Adrenal gland (tissue), 19 donors: ENCODE measurements at places on chromosomes 7 and 10. TPM values are rescaled to one million over a fixed set of nuclear protein-coding genes. Genes with fewer than 3 reads are reported as not detected.

The EDRF1 gene
- total RNA-seq = 34.4 TPM

DNA sequence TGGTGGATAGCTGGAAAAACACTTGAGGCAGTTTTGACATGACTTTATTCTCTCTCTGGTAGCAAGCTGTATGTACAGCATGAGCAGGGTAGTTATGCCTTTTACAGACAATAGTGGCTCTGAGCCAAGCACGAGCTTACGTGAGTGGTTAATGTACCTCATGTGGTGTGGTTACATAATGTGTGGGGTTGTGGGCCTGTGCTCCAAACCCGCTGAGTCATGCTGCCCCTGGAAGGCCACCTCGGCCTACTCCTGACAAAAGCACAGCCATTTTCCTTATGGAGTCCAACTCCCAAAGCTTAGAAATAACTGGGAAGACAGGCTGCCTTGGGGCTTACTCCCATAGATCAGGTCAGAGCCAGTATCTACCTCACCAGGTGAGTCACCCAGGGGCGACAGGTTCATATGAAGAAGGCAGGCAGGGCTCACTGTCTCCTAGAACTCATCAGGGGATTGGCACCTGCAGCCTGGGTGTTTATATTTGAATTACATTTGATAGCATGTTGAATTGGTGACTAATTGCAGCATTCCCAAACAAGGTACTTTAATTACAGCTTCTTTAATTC lies 404.5 kb downstream of the ADRA2A start:
- DNase-seq = no peak
- H3K27me3 ChIP-seq = no peaks in the 10 kb centered on the region
- H3K4me3 ChIP-seq = no peak overlapping the region
- H3K4me1 ChIP-seq = no peaks in the 10 kb centered on the region

GRCh38 chr10:49243610-49244283 lies 55.2 kb upstream of the C10orf71 start:
- no peaks in the 10 kb centered on the region for H3K27me3 ChIP-seq
- no peak overlapping the region for H3K4me3 ChIP-seq
- H3K36me3 ChIP-seq = no peaks in the 10 kb centered on the region
- peaks cover 10% of the 10 kb centered on the region for H3K4me1 ChIP-seq
- no peak overlapping the region for H3K27ac ChIP-seq

The FAM25G gene
- total RNA-seq = not detected

DNA sequence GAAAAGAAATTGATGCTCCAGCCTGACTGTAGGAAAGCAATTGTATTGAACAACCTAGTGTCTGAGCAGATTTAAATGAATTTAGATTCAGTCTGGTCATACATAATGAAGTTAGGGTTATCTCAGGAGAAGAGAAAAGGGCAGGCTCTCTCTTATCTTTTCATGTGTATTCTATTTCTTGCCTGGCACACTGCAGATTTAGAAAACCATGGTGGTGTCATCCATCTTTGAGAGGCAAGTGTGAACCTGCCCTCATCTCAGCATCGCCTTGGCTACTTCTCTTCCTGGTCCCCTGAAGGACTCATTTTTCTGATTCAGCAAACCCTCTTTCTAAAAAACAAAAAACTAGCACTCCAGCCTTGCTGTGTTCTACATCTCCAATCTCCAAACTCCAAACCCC lies 137.7 kb downstream of the LRRC4 start:
- no peak overlapping the region for H3K27ac ChIP-seq
- no peak overlapping the region for H3K4me3 ChIP-seq
- no peaks in the 10 kb centered on the region for H3K36me3 ChIP-seq
- no peak for DNase-seq

DNA sequence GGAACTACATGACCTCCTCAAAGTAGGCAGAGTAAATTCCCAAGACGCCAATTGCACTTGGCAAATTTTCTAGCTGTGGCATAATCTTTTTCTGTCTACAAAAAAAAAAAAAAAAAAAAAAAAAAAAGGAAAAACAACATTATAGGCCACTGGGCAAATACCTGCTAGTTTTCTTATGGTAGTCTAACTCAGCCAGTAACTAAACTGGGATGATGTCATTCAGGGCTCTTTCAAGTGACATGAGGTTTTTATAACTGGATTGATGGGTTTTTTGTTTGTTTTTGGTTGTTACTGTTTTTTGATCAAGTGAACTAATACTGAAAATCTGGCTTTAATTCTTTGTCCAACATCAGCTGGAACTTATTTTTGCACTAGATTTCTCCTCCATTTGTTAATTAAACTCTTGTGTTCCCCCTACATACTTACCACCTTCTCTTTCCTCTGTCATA lies 7.4 kb upstream of the VIM start:
- H3K36me3 ChIP-seq = no peaks in the 10 kb centered on the region
- H3K27ac ChIP-seq = no peak overlapping the region
- H3K27me3 ChIP-seq = no peaks in the 10 kb centered on the region
- H3K4me1 ChIP-seq = peaks cover 11% of the 10 kb centered on the region
- DNase-seq = no peak

The EN2 gene
- total RNA-seq = 0.08 TPM

DNA sequence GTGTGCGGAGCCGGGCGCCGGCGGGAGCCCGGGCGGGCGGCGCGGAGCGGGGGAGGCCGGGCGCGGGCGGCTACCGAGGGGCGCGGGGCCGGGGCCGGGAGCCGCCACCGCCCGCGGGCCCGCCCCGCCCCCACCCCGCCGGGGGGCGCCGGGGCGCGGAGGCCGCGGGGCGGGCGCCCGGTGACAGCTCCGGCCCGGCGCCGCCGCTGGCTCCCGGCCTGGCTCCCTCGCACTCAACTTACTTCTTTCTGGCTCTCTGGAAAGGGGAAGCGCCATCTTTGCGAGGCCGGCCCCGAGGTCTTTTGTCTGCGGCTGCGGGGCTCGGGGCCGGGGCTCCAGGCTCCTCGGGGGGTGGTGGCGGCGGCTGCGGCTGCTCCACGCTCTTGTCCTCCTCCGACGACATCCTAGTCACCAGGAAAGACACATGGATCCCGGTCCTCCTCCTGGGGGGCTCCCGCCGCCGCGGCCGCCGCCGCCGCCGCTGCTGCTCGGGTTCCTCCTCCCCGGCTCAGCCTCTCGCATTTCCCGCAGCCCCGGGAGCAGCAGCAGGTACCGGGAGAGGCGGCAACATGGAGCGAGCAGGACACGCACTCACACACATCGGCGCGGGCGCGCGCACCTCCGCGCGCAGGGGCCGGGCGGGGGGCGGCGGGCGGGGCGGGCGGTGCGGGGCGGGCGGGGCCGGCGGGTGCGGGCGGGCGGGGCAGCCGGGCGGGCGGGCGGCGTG lies at the start of gene KMT2C:
KMT2C (minus strand) TSS at position 620 of the 727 bp plus-strand sequence; CDS start at position 403, 217 bp downstream.
- no peaks in the 10 kb centered on the region for H3K36me3 ChIP-seq
- peak within 1 kb of the TSS; percentile 94 for H3K27ac ChIP-seq

The PTPRZ1 gene
- 19.1 TPM for total RNA-seq

GRCh38 chr7:108001764-108002725 lies 916 bp downstream of the LAMB1 start:
- H3K27me3 ChIP-seq = peaks cover 8% of the 10 kb centered on the region
- H3K36me3 ChIP-seq = no peaks in the 10 kb centered on the region
- DNase-seq = no peak
- H3K4me3 ChIP-seq = peak overlapping the region; percentile 36
- no peaks in the 10 kb centered on the region for H3K4me1 ChIP-seq

- no peak overlapping the region for H3K27ac ChIP-seq
- no peak for DNase-seq
- H3K36me3 ChIP-seq = no peaks in the 10 kb centered on the region
- H3K4me1 ChIP-seq = no peaks in the 10 kb centered on the region
These were observed 27.9 kb downstream of the CDH23 start for GRCh38 chr10:71424496-71425194.

DNA sequence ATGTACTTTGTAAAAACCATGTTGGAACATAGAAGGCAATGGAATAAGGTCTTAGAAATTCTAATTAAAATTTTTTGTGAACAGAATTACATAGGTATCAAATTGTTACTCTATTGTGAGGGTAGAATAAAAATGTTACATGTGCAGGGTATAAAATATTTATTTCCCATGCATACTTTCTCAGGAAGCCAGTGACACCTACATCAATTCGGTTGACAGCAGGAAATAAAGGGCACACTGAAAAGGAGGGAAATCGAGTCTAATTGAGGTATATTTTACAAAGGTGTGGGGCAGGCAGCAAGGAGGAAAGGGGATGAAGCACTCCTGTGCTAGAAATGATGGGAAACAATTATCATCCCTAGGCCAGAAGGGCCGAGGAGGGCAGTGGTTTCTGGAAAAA lies 244.9 kb downstream of the C7orf25 start:
- DNase-seq = no peak
- H3K4me3 ChIP-seq = no peak overlapping the region
- H3K36me3 ChIP-seq = no peaks in the 10 kb centered on the region

DNA sequence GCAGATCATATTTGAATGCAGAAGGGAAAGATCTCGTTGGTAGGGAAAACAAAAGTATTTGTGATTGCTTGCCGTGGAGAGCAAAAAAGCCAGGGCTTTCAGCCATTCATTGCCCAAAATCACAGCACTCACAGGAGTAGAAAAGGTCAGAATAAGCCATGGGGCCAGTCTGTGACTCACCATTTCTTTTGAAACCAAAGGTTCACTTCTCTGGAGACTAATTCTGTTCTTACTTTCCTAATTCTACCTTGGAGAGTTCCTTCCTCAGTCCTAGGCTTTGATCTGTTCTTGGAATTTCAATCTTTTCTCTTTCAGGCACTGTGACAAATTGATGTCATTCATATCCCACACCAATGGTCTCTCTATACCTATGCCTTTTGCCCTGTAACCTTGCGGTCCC lies 54.1 kb upstream of the FAM180A start:
- no peak for DNase-seq
- no peaks in the 10 kb centered on the region for H3K36me3 ChIP-seq
- no peaks in the 10 kb centered on the region for H3K27me3 ChIP-seq
- no peak overlapping the region for H3K27ac ChIP-seq
- no peaks in the 10 kb centered on the region for H3K4me1 ChIP-seq

DNA sequence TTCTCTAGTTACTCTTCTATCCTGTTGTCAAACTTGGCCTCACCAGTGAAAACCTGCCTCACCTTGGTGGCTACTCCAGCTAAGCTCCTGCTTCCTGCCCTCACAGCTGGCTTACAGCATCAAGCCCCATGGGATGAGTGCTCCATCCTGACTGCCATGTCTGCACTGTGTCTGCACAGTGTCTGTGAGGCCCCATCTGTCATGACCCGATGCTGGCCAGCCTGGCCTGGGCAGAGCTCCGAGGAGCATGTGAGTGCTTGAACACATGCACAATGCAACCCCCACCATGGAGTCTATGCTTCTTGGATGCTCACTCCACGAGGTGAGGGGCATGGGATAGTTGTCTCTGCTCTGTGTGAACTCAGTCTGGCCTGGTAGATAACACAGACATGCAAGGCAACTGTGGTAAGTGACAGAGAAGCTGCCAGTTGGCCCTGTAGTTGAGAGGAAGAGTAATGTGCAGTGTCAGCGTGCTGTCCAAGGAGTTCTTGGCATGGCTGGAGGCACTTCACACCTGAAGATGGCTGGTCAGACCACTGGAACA lies 207.1 kb upstream of the ZNF32 start:
- no peak for DNase-seq
- H3K27me3 ChIP-seq = no peaks in the 10 kb centered on the region
- H3K36me3 ChIP-seq = no peaks in the 10 kb centered on the region
- H3K4me1 ChIP-seq = no peaks in the 10 kb centered on the region
- no peak overlapping the region for H3K4me3 ChIP-seq

DNA sequence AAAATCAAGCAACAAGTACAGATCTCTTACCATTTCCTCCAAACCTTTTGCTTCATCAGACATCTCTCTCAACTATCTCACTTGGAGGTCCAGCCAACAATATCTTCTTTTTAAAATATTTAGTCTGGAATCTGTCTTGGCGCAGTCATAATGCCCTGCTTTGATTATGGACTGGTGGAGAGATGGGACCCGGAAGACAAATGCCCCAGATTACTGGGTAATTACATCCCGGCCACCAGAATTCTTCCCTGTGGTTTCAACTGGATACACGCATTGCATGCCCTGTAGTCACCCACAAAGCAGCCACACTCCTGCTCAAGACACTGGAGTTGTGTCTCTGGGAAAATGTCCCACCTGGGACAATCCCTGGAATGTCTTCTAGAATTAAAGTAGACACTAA lies 65.5 kb downstream of the BPGM start:
- H3K36me3 ChIP-seq = no peaks in the 10 kb centered on the region
- no peak for DNase-seq
- no peak overlapping the region for H3K27ac ChIP-seq
- H3K4me1 ChIP-seq = no peaks in the 10 kb centered on the region

GRCh38 chr10:33117816-33118215 lies 159.8 kb upstream of the ITGB1 start:
- no peak overlapping the region for H3K27ac ChIP-seq
- no peaks in the 10 kb centered on the region for H3K4me1 ChIP-seq
- no peaks in the 10 kb centered on the region for H3K27me3 ChIP-seq
- DNase-seq = no peak

DNA sequence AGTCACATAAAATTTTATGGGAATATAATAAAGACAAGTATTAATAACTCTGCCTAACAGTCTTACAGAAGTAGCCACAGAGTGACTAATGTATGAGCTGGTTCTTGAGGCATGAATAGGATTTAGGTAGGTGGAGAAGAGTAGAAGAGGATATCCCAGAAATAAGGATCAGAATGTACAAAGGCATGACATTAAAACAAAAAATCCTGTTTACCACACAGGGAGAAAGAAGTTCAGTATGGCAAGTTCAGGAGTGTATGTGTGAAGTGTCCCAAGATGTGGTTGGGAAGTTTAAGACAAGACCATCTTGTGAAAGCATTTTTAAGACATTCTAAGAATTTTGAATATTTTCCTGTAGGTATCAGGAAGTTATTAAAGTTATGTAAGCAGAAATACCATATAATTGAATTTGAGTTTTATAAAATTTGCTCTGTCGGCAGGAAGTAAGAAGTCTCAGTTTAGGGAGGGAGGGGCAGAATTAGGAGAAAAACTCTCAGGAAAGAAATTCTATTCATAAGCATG lies 64.7 kb upstream of the CAV2 start:
- no peaks in the 10 kb centered on the region for H3K27me3 ChIP-seq
- no peak for DNase-seq
- no peak overlapping the region for H3K4me3 ChIP-seq
- no peaks in the 10 kb centered on the region for H3K36me3 ChIP-seq
- no peaks in the 10 kb centered on the region for H3K4me1 ChIP-seq
